ENCODE measurements at places on chromosomes 5 and 9.
A peak's percentile ranks its signal among the peaks of the same experiment; 100 is the strongest.

DNA sequence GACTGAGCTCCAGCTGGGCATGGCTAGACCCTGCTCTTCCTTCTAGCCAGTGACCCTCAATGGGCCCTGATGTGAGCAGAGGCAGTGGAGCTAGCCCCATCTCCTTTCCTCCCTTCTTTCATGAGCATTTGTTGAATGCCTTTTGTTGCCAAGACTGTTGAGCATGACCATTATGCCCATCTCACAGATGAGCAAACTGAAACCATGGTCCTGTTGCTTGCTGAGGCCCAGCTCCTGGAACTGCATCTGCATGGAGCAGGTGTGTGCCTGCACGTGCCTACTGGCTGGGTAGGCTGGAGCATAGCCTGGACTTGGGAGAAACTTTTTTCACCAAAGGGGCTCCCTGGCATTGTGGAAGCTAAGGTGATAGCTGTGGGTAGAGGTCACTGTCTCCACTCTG lies 3.0 kb upstream of the WNK2 start:
- no peak for DNase-seq

GRCh38 chr5:144406442-144406841 lies 235.8 kb downstream of the KCTD16 start:
- no peak for DNase-seq

GRCh38 chr5:116731432-116731831 lies 156.8 kb upstream of the SEMA6A start:
- DNase-seq: no peak

GRCh38 chr5:64569858-64570257 lies 64.0 kb downstream of the RGS7BP start:
- no peak for DNase-seq

DNA sequence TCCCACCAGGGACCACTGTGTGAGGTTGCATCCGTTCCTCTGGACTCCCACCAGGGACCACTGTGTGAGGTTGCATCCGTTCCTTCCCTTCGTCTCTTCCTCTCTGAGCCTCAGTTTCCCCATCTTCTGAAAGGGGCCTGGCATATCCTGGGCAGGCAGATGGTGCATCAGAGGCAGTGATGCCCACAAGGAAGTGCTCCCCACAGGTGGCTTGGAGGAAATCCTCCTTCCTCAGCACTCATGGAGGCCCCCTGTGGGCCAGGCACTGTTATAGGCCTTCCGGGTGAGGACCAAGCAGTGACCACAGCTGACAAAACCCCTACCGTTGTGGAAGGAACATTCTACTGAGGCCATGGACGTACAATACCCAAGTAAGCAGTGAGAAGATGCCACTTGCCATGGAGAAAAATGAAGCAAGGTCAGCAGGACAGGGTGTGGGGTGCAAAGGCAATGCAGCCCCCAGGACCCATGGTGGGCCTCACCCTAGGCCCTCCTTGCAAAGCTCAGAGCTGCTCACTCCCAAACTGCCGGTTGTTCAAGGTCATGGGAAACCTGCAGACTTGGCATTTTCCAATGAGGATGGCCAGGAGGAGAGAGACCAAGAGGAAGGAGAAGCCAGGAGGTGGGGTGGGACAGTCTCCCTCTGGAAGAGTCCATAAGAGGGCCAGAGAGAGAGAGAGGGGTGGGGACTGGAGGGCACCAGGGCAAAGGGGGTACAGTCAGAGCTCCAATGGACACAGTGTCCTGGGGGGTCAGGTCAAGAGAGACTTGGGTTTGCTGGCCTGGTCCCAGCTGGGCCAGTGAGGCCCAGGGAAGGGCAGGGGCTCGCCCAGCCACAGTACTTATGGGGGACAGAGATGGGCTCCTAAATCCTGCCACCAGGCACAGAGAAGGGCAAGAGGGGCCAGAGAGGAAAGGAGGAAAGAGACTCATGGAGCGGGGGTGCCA lies 51.1 kb downstream of the C9orf50 start:
- DNase-seq: no peak

GRCh38 chr5:67033880-67034651 lies 162.5 kb downstream of the CD180 start:
- no peak for DNase-seq

- DNase-seq: no peak
Observed at GRCh38 chr9:20513126-20513913, 109.0 kb downstream of the MLLT3 start.

DNA sequence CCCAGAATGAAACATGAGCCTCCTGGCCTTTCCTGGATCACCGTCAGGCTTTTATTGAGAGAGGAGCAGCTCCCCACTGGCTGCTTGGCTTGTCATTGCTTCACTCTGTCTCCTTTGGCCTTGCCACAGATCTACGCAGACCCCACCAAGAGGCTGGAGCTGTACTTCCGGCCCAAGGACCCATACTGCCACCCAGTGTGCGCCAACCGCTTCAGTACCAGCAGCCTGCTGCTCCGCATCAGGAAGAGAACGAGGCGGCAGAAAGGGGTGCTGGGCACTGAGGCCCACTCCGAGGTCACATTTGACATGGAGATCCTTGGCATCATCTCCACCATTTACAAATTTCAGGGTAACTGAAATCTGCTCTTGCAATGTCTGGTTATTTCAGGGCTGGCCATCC lies 11.2 kb downstream of the GTF3C5 start:
- no peak for DNase-seq

GRCh38 chr5:61137835-61138234 lies 24.4 kb downstream of the SMIM15 start:
- no peak for DNase-seq

- no peak for DNase-seq
Observed at GRCh38 chr9:98552331-98552730, 156.4 kb downstream of the GABBR2 start.

- DNase-seq: no peak
Observed at GRCh38 chr5:54470677-54471076, 15.2 kb downstream of the HSPB3 start.

- no peak for DNase-seq
Observed at GRCh38 chr9:10999646-11000045, 386.8 kb upstream of the PTPRD start.

DNA sequence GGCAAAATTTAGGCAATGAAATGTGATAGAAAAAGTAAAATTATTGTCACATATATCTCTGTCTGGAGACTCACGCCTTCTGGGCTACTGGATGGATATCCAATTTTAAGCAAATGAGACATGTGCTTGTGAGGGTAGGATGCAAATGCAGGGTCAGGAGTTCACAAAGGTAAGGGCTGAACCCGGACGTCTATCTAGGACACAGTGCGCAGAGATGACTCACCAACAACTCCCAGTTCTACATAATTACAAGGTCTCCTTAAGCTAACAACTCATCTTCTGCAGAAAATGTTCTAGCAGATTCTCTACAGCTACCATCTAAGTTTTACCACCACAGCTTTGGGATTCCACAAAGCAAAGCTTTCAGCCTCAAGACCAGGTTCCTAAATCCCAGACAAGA lies 160.5 kb downstream of the ENTREP1 start:
- DNase-seq: peak; percentile 1

GRCh38 chr9:114072184-114073140 lies 5.6 kb downstream of the AMBP start:
- DNase-seq: no peak

- no peak for DNase-seq
Observed at GRCh38 chr9:98852961-98853360, 45.5 kb downstream of the GALNT12 start.

- no peak for DNase-seq
Observed at GRCh38 chr9:124210697-124211096, 47.1 kb upstream of the NEK6 start.
